Activated CD4-positive, alpha-beta T cell treated with anti-CD3 and anti-CD28 coated beads, Interleukin-2, amount 50 U/mL, for 16 hours (primary cell): ENCODE measurements at places on chromosomes 5 and 9.

GRCh38 chr9:18238254-18238653, 235.7 kb upstream of the ADAMTSL1 start:
- no peak for DNase-seq

GRCh38 chr9:121029469-121029868, 20.6 kb downstream of the C5 start:
- DNase-seq: no peak

DNA sequence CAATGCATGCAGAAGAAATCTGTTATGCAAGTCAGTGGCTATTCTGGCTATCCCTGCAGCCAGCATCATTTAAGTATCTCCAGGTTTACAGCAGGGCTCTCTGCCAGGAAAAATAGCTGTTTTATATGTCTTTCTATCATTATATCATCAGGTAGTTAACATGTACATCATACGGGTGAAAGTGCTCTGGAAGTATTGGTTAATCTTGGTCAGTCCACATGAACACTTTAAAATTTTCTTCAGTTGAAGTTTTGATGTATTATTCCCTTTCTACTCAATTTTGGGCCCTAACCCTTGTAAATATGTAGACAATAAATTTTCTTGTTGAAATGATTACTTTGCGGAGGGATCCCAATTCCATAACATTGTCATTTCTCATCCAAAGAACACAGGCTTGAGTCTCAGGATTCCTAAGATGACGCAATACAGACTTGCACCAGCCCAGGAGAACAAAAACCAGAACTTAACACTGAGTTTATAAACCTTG, 67.5 kb downstream of the SEMA6A start:
- DNase-seq: no peak

- DNase-seq: no peak
Measured at GRCh38 chr9:123335193-123335985, 20.6 kb upstream of the CRB2 start.

DNA sequence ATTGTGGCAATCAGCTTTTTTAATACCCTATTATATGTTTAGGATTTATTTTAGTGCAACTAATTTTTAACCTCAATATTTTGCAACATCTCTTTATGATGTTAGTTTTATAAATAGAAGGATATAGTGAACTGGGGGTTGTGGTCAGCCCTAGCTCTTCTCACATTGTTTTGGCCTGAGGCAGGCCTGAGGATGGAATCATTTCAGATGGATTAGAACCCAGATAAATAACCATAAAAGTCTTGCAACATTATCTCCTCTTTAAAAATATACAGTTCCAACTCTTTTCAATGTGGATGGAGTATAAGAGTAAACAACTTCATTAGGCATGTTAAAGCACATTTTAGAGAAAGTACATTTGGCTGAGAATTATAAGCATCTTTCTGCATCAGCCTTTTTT, 522.7 kb downstream of the NR2F1-AS1 start:
- no peak for DNase-seq

- no peak for DNase-seq
Measured at GRCh38 chr5:171168171-171168570, 140.9 kb upstream of the TLX3 start.

DNA sequence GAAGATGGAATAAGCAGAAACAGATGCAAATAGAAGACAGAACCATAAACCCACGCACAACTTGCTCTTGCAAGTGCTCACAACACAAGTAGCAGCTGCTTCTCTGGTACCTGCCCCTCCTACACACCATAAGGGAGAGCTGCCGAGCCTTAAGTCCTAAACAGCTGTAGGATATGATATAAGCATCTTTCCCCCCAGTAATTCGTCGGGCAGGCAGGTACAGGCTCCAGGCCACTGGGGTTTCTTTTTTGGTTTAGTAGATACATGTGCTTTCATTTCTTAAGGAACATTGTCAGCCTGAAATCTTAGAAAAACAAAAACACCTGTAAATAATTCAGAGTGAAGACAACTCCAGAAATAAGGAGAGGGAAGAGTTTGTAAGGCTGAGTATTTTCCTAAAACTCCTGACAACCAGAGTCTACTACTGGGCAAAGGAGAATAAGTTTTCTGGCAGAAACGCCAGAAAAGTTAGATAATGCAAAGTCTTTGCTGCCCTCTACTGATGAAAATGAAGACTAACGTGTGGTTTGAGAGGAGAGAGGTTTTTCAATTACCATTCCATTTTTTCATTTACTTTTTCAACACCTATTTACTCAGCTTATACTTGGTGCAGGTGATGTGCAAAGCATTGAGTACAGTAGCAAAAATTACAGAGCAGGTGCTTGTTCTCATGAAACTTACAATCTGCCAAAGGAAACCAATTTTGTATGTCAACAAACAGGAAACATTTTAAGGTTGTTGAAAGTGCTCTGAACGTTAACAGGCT, 20.1 kb upstream of the TCERG1 start:
- peak; percentile 48 for DNase-seq

- DNase-seq: no peak
Measured at GRCh38 chr5:54616031-54616430, 98.5 kb downstream of the SNX18 start.

DNA sequence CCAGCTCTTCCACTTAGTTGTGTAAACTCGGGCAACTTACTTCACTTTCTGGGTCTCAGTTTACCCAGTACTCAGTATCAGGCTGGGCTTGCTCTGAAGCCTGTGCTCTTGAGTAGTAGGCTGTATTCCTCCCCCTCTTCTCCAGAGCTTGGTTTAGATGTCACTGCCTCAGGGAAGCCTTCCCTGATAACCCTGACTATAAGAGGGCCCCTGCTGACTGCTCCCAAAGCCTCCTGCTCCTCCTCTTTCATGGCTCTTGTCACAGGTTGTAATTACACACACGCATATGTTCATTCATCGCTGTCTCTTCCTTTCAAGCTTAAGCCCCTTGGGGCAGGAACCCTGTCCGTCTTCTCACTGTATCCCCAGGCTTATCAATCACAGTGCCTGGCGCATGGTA, 140.2 kb downstream of the RGS3 start:
- no peak for DNase-seq

GRCh38 chr5:63686181-63686580, 276.1 kb downstream of the HTR1A start:
- no peak for DNase-seq

- DNase-seq: no peak
Measured at GRCh38 chr9:86707932-86708510, 239.3 kb downstream of the GAS1 start.

DNA sequence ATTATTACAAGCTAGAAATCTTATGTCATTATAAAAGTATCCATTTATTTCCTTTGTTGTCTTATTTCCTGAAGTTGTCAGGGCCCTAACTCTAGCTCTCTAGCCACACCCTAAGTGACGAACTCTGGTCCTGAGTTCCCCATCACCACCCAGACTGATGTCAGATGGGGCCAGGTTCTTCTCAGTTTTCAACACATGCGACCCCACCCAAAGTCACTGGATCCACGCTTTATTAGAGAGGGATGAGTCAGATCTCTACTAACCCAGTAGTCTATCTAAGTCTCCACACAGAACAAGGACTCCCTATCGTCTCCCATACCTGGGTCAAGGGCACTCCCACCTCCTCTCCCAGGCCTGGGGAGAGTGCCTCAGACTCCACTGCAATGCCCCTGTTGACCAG, 6.8 kb upstream of the FEM1C start:
- no peak for DNase-seq

DNA sequence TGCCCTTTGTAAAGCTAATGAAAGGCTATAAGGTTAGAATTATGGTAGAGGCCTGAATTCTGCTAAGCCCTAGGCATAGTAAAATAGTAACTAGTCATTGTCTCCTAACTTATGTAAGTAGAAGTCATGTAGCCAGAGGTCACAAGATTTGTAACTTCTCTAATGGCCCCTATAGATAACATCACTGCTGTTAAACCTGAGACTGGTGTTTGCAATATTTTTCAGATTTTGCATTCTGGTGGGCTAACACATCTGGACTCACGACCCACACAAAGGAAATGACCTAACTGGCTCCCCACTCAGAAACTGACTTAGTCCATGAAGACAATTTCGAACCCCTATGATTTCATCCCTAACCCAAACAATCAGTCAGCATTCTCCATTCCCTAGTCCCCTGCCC, 37.2 kb upstream of the TTC39B start:
- no peak for DNase-seq

GRCh38 chr5:94223235-94223634, 395.2 kb downstream of the KIAA0825 start:
- peak; percentile 29 for DNase-seq

- DNase-seq: peak; percentile 16
Measured at GRCh38 chr5:160390787-160391696, 8.8 kb downstream of the FAM200C start.

DNA sequence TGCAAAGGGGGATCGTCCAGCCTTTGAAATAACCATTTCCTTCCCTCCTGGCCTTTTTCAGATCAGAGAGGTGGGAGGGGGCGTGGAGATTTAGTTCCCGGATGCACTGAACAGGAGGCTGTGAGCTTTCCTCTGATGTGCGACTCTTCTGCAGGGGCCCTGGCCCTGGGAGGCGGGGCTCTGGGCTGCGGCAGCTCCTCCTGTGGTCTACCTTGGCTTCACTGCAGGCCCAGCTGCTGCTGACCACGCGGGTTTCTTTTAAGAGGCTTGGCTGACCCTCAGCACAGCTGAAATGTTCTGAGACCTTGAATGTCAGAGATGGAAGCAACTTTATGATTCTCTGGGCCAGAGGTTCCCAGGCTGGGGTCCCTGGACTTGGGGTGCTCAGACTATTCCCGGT, 27.0 kb upstream of the COL15A1 start:
- no peak for DNase-seq
